ENCODE measurements at places on chromosomes 3 and 15.

- DNase-seq: no peak
Observed at GRCh38 chr3:88364926-88365325, 215.2 kb downstream of the C3orf38 start.

- DNase-seq: no peak
Observed at GRCh38 chr15:63833021-63833696, 589 bp downstream of the HERC1 start.

DNA sequence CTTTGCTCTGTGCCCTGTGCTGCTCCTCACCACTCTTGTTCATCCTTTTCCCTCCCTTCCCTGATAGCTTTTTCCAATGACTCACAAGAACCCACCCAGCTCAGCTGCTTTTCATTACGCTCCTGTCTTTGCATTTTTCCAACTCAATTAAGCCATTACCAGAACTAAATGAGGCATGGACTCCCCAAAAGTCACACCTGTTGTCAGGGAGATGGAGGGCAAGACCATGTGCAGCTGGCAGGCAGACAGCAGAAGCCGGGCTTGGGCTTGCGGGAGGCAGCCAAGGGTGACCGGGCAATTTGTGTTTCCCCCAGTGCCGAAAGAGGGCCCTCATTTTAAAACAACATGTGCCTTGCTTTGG lies 64.3 kb downstream of the CASR start:
- DNase-seq: no peak

- no peak for DNase-seq
Observed at GRCh38 chr15:51754267-51754666, 2.9 kb downstream of the TMOD2 start.

- no peak for DNase-seq
Observed at GRCh38 chr3:185152410-185153170, at the start of gene C3orf70. Gene C3orf70, minus strand, starts transcription at chr3:185153060. Its CDS starts 237 bp downstream, at chr3:185152823.

All from T-helper 22 cell (primary cell).